ENCODE measurements at places on chromosomes 16 and 17.

DNA sequence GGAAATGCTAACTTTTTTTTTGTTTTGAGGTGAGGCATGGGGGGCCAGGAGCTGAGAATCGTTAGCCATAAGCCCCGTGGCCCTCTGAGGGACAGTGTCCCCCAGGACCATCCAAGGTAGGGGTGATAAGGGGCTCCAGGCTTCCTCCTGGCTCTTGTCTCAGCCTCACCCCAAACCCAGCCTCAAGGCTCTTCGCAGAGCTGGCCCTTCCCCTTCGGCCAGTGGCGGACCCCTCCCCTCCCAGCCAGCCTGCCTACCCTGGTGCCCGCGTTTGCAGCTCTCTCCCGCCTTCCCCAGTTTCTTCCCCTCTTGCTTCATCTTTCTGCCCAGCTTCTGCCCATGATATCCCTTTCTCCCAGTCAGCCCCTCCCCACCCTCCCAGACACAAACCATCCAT, 22.7 kb upstream of the ATP2A3 start:
- no peak for DNase-seq

GRCh38 chr17:50344731-50345365, 1.1 kb upstream of the XYLT2 start:
- no peak for DNase-seq

GRCh38 chr16:53529513-53529912, 26.5 kb upstream of the AKTIP start:
- DNase-seq = no peak

GRCh38 chr17:70995997-70996396, 826.7 kb downstream of the KCNJ2 start:
- DNase-seq = no peak

- DNase-seq = no peak
Measured at GRCh38 chr17:79801156-79802038, 4.5 kb upstream of the CBX8 start.

DNA sequence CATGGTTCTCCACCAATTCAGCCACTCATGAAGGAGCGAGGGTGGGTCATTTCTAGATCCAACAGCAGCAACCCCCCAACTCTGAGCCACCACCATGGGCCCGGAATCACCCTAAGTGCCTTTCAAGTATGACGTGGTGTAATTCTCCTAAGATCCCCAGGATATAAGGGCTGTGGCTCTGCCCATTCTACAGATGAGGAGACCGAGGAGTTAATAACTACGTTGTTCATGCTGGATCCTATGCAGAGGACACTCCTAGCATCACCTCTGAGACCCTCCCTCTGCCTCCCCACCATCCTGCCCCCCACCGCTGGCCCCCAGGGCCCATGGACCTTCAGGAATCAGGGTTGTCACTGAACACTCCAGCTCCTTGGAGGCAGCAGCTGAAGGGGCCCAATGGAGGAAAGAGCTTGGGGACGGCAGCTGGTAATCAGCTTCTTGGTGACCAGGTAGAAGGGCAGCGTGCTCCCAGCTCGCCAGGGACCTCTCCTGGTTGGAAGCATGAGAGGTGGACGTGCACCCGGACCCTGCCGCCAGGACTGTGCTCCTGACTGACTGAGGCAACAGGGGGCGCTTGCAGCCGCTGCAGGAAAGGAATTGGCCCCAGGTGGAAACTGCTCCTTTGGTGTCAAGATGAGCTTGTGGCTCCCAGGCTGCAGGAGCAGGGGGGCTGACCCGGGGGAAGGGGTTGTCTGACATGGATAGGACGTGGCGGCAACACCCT, 28.2 kb upstream of the CACNG1 start:
- no peak for DNase-seq

GRCh38 chr16:49441366-49441780, 67.8 kb downstream of the C16orf78 start:
- DNase-seq = peak; percentile 51

DNA sequence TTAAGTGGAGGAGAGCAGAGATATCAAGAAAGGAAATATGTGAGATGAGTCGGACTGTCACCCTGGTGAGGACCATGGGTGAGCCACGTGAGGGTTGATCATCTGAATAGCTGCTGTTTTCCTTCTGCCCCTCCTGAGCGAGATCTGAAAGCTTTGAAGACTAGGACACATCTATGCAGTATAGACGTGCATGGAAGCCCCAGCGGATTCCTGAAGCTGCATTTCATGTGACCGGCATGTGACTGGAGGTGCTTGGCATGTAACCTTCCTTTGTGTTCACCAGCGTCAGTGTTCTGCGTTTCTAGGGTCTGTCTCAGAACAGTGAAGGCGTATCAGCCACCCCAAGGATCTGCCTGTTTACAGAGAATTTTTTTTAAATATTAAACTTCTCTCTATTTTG, 75.1 kb downstream of the MSI2 start:
- no peak for DNase-seq

DNA sequence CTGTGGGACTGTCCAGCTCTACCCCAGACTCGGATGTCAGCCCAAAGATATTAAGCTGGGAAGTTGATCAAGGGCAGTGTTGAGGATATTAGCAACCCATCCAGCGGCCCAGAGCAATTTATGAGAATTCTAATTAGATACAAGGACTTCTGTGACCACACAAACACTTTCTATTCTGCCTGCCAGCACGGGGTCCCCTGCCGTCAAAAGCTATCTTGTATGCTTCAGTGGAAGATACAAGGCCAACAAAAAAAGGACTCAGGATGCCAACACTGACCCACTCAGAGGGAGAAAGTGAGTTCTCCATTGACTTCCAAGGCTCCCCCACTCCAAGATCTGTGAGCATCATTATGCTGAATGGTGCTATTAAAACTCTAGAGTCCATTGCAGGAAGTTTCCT, 390.7 kb downstream of the GRIN2A start:
- no peak for DNase-seq

- no peak for DNase-seq
Measured at GRCh38 chr17:55635253-55635914, 87.3 kb downstream of the TMEM100 start.

- DNase-seq = peak; percentile 77
Measured at GRCh38 chr17:39174920-39175694, 9.1 kb upstream of the ARL5C start.

DNA sequence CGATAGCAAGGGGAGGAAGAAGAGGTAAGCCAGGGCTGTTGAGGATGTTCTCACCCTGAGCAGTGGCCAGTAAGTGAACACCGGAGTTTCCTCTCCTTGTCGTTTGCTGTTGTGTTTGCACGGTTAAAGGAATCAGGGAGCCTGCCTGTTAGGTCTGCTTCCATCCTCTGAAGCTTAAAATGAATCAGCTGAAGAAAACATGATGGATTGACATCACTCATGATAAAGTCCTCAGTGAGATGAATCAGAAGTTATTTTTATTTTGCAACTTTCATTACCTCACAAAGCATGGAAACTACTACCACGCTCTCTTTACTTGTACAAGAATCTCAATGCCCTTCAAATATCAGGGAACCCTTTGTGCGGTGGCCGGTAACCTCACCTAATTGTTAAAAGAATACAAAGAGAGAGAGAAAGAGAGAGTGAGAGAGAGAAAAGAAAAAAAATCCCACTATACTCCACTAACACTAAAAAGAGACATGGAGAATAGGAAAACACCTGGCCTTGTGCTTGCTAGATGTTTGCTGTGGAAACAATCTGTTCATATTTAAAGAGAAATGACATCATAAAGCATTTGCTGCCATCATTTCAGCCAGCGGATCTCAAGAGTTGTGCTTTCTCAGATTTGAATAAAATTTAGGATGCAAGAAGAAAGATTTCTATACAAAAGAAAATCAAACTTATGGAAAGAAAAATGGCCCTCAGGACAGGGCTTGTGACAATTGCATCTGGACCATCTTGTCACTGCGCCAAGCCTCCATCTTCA, 441.6 kb upstream of the SALL1 start:
- DNase-seq = no peak

DNA sequence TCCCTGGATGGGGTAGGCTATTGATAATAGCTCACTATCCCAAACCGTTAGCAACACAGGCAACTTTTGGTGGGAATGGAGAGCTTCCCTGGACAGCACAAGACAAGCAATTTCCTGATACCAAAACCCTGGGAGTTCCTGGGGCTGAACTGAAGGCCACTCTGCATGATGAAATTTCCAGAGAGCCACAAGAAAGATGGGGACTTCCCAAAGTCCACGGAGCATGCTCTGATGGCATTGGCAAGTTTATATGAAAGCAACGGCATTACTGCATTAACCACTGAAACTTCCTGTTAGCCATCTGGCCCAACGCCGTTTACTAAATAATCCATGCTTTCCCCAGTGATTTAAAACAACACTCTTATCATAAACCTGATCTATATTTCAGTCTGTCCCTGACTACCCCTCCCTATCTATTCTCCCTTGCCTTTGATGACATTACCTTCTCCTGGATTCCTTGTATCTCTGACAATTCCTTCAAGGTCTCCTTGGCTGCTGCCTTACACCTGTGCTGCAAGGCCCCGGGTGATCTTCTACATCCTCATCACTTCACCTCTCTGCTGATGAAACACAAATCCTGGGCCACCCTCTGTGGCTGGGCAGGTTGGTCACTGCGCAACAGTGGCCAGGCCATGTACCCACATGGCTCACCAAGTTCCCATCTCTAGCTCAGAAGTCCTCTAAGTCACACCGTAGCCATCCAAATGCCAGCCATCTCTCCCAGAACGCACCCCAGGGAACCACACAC, 108.5 kb upstream of the RCVRN start:
- DNase-seq = no peak

GRCh38 chr16:66133643-66134338, 232.7 kb upstream of the CDH5 start:
- no peak for DNase-seq
